Activated T-cell treated with anti-CD3 and anti-CD28 coated beads, Interleukin-2, amount 50 U/mL, for 4 hours (primary cell): ENCODE measurements at places on chromosomes 7 and 10.

GRCh38 chr10:3239920-3240894 is 67.6 kb upstream of the PITRM1 start:
- DNase-seq: no peak

GRCh38 chr10:84173501-84173929 is at the start of gene GPR15LG:
Gene GPR15LG (plus strand): TSS chr10:84173801. CDS start chr10:84173852, 51 bp downstream.
- DNase-seq: no peak

- no peak for DNase-seq
Measured at GRCh38 chr10:80188713-80189112, 16.6 kb downstream of the ANXA11 start.

- DNase-seq: no peak
Measured at GRCh38 chr7:105748701-105749100, 127.7 kb downstream of the ATXN7L1 start.

DNA sequence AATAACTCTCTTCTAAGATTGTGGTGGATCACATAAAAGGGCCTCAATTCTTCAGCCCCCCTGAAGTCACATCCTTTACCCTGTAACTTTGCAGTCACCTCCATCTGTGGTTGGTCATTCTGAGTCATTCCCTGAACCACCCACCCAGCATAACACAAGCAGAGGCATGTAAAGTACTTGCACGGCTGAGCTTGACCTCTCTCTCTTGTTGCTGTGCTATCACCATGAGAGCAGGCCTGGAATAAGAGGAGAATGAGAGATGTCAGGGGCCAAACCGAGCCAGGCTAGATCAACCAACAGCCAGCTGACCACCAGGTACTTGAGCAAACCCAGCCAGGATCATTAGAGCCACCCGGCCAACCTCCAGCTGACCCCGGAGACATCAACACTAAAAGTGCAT is 13.5 kb upstream of the STK17A start:
- no peak for DNase-seq

- no peak for DNase-seq
Measured at GRCh38 chr7:103418241-103418640, 27.8 kb downstream of the SLC26A5 start.

DNA sequence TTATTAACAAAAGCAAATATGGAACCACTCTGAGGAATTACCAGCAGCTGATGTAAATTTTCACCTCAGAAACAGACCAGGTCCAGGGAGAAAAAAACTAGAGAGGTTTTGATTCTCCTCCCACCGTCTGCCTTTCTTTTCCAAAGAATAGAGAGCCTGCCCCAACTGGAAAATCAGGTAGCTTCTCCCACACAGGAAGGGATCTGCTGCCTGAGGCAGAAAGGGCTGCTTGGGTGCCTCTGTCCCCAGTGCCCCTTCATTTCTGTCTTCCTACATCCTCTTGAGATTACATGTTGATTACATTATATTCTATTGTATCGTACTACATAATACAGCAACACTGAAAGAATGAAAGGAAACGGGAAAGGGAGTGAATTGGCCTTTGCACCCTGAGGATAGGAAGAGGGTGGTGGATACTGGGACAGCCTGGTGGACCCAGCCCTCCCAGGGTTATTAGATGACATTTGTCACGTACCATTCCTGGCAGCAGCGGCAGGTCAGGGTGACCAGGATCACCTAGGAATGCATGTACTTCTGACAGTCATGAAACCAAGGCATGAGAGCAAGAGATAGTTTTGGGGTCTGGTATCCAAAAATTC is 8.9 kb downstream of the ST8SIA6 start:
- no peak for DNase-seq

DNA sequence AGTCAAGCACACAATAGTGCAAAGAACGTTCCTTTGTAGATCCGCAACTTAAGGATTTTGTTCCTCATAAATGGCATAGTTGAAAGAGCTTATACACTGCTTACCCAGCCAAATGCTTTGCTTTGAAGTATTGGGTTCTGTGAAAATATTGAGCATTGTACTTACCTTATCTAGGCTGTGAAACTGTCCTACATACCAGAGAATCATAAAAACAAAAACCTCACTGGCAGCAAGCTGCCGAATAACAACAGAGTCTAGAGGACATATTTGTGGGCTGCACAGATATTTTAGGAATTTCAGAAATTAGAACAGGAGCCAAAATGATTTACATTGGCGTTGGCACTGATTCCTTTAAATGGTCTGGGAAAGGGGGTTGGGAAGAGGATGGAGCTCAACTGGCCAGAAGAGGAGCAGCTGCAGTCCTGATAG is 174.8 kb downstream of the RTKN2 start:
- no peak for DNase-seq

- no peak for DNase-seq
Measured at GRCh38 chr10:29908962-29909361, 150.4 kb downstream of the JCAD start.

DNA sequence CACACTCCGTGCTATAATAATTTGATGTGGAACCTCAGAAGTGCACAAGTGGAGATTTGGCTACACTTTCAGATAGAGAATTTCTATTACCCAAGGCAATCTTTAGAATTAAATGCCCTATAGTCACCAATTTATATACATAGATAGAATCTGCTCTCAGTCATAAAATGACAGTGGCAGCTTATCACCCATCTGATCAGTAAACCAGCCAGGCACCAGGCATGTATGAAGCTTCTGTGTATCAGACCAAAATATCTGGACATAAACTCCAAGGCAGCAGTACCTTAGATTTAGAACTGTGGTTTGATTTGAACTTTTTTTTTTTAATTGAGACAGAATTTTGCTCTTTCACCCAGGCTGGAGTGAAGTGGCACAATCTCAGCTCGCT is 180.9 kb downstream of the IPMK start:
- DNase-seq: no peak

GRCh38 chr7:50603287-50603686 is 38.1 kb upstream of the DDC start:
- no peak for DNase-seq

DNA sequence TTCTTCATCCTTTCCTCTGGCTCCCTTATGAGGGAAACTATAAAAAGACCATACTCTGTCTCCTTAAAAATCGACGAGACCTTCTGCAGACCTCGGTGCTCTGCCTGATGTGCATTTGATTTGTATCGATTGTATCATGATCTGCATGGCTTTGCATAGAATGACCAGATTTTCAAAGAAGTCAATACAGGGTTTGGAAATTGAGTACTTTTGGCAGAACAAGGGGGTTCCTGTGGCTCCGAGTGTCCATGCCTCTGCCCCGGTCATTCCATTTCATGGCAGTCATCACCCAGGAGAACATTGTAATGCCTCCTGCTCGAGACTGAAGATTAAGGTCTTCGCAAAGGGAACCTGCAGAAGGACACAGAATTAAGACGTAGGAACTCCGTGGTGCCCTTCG is 685 bp downstream of the CASP2 start:
- DNase-seq: no peak

DNA sequence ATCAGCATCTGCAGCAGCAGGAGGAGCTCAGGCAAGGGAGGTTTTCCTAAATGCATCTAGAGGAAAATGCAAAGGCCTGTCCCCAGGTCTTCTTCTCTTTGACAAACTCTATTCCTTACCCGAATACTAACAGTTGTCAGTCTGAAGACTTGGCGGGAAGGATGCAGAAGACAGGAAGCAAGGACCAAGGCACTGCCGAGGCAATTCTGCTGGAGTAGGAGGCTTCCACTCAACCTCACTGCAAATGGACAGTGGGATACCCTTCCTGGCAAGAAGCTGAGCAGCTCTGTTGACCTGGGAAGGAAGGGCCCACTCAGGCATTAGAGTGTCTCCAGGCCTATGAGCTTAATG is 373.0 kb downstream of the CCSER2 start:
- DNase-seq: no peak

- no peak for DNase-seq
Measured at GRCh38 chr10:11875494-11876281, 52.5 kb downstream of the PROSER2 start.

GRCh38 chr10:12098966-12099365 is 30.2 kb downstream of the DHTKD1 start:
- DNase-seq: no peak

GRCh38 chr7:106772655-106773108 is 92.4 kb upstream of the PIK3CG start:
- DNase-seq: no peak

GRCh38 chr7:1176891-1177373 is 16.9 kb upstream of the ZFAND2A start:
- DNase-seq: peak; percentile 76

- DNase-seq: no peak
Measured at GRCh38 chr10:130510755-130511154, 374.6 kb downstream of the GLRX3 start.

DNA sequence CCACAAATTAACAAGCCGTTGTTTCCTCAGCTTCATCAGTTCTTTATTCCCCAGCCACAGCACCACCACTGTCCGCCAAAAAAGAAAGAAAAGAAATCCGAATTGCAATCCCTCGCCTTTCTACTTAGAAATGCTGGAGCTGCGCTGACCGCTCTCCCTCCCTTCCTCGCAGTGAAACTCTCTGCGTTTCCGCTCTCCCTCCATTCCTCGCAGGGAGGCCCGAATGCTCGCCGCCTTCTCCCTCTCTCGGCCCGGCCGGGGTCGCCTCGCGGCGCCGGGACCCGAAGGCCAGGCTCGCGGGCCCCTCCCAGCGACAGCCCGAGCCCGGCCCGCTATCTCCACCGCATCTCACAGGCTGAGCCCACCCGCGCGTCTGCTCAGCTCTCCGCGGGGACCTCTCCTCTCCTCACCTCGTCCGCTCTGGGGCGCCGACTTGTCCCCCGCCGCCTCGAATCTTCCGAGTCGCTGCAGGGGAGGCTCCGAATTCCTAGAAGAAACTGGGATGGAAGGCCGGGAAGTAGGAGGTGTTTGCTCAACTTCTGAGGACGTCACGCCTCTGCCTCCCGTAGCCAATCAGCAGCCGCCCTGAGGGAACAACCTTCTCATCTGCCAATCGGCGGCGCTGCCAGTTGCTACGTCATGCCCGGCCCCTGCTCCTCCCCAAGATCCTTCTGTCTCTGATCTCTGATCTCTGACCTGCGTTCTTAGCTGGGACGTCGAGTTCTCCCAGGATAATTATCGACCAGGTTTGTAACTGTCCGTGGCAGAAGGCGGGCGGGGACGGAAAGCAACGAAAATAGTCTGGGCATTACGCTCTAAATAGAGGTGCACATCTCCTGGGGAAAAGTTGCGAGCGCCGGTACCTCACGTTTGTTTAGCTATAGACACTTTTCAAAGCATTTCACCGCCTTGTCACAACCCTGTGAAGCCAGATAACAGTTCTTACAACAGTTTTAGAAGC is at the start of gene AASS:
AASS (minus strand) TSS at position 499 of the 961 bp plus-strand sequence. CDS start 10,523 bp downstream, outside the sequence.
- DNase-seq: peak; percentile 72

GRCh38 chr7:75830978-75831377 is 17.4 kb upstream of the CCL24 start:
- no peak for DNase-seq

DNA sequence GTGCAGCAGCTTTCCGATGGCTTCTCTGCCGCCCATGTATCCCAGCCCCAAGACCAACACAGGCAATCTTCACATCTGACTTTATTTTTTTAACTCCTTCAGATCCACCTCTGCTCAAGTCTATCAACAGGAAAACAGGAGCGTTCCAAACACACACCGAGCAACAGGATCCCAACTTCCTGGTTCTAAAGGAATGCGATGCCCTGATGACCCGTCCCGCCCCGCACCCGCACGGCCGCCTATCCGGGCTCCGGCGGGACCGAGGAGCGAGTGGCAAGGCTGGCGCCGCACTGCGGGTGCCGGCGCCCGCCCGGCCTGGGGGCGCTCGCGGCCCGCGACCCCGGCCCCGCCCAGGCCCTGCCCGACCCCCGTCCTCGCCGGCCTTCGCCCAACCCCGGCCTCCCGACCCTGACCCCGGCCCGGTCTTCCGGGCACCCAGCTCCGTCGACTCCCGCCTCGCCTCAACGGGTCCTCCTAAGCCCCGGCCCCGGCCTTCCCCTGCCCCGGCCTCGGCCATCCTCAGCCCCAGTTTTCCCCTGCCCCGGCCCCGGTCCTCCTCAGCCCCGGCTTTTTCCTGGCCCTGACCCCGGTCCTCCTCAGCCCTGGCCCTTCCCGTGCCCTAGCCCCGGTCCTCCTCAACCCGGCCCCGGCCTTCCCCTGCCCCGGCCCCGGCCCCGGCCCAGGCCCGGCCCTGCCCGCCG is 730 bp downstream of the LARP4B start:
- DNase-seq: no peak

DNA sequence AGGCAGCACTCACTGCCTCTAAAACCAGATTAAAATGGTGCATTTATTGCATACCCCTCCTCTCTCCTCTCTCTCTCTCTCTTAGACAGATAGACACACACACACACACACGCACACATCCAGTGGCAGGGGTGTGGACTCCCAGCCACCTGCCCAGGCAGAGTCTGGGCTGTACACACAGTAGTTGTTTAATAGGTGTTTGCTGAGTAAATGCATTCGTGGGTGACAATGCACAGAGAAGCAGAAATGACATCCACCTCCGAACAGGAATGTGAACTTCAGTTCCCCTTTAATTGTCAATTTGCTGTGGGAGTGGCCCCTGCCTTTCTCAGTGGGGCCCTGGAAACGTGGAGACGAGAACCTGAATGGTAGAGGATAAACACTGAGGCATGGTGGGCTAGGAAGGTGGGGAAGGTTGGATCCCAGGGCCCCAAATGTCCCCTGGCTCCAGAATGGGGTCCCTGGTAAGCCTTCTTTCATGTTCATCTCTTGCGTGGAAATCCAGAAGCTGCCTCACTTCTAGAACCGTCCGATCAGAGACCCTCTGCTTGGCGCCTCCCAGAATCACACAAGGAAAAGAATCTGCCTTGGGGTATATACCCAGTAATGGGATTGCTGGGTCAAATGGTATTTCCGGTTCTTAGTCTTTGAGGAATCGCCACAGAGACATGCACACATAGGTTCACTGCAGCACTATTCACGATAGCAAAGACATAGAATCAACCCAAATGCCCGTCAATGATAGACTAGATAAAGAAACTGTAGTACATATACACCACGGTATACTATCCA is 58.5 kb upstream of the ECHDC3 start:
- no peak for DNase-seq

- DNase-seq: no peak
Measured at GRCh38 chr7:80346704-80347103, 165.2 kb downstream of the GNAT3 start.

DNA sequence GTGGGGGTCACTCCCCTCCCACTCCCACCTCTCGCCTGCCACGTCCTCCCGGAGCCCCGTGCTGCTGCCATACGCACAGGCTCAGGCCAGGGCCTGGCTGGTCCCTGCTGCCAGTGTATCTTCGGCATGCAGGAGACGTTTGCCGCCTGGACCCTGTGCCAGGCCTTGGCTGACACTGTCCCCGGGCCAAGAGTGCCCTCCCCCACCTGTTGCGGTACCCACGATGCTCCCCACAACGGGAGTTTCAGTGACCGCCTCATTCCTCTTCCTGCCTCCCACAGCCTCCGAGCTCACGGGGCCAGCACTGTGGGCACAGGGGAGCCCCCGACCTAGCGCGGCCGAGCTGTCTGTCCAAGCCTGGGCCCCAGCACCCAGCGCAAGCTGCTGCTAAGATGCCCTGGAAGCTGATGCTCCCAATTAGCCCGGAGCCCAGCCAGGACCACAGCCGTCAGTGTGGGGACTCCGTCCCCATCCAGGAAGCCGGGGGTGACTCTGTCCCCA is 7.4 kb downstream of the TTYH3 start:
- DNase-seq: no peak
